ENCODE measurements at places on chromosomes 1 and 21.

DNA sequence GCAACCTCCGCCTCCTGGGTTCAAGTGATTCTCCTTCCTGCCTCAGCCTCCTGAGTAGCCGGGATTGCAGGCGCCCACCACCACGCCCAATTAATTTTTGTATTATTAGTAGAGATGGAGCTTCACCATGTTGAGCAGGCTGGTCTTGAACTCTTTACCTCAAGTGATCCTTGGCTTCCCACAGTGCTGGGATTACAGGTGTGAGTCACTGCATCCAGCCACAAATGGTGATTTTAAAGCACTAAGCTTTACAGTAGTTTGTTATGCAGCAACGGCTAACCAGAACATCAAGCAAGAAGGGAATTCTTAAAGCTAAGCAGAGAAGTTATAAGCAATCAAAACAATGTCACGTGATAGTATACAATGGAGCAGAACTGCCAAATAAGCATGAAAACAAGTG, 65.7 kb downstream of the NVL start:
- DNase-seq: no peak

GRCh38 chr1:60861961-60862567, 220.3 kb upstream of the NFIA start:
- DNase-seq: no peak

DNA sequence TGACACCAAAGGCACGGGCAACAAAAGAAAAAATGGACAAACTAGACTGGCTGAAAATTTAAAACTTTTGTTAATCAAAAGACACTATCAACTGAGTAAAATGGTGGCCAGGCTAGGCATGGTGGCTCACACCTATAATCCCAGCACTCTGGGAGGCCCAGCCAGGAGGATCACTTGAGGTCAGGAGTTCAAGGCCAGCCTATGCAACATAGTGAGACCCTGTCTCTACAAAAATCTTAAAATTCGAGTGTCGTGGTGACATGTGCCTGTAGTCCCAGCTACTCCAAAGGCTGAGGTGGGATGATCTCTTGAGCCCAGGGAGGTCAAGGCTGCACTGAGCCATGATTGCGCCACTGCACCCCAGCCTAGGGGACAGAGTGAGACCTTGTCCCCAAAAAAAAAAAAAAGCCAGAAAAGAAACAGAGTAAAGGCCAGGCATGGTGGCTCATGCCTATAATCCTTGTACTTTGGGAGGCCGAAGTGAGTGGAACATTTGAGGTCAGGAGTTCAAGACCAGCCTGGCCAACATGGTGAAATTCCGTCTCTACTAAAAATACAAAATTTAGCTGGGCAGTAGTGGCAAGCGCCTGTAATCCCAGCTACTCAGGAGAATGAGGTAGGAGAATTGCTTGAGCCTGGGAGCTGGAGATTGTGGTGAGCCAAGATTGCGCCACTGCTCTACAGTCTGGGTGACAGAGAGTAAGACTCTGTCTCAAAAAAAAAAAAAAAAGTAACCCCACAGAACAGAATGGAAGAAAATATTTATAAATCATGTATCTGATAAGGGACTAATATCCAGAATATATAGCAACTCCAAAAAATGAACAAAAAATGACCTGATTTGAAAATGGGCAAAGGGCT, 8.0 kb downstream of the TUT4 start:
- no peak for DNase-seq

GRCh38 chr1:181674617-181675016, 191.3 kb downstream of the CACNA1E start:
- DNase-seq: no peak

- DNase-seq: no peak
Observed at GRCh38 chr1:180922631-180923015, 9.9 kb downstream of the KIAA1614 start.

DNA sequence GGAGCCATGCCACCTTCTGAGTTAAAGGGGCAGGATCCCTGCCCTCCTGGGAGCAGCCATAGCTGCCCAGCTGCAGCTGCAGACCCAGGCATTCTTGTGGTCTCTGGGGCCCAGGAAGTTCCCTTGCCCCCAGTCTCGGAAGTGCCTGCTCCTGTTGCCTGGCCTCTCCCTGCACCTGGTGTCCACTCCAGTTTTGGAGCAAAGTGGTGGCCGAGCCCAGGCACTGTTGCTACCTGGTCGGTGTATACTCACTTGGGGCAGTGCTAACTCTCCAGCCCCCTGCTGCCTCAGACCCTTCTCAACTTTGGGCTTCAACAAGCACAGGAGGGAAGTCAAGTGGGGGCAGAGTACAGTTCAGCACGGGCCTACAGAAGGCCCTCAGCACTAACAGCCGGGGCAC, 352.9 kb upstream of the NCAM2 start:
- DNase-seq: no peak

GRCh38 chr21:29939924-29940275, at the start of gene GRIK1:
Gene GRIK1 (minus strand): TSS chr21:29939996.
- no peak for DNase-seq

DNA sequence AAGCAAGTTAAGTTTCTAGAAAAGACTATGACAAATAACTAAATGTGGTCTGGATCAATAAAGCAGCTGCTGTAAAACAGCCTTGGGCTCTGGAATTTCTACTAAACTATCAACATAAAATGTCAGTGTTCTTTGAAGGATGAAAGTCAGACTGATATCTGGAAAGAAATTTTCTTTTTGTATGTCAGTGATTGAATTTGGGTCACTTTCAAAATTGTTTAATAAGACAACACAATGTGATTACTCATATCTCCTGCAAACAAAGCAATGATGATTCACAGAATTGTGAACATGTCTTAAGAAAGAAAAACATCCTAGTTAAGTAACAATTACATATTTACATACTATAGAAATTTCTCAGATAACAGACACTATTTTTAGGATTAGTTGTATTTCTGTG, 826.4 kb downstream of the PLA2G4A start:
- no peak for DNase-seq

DNA sequence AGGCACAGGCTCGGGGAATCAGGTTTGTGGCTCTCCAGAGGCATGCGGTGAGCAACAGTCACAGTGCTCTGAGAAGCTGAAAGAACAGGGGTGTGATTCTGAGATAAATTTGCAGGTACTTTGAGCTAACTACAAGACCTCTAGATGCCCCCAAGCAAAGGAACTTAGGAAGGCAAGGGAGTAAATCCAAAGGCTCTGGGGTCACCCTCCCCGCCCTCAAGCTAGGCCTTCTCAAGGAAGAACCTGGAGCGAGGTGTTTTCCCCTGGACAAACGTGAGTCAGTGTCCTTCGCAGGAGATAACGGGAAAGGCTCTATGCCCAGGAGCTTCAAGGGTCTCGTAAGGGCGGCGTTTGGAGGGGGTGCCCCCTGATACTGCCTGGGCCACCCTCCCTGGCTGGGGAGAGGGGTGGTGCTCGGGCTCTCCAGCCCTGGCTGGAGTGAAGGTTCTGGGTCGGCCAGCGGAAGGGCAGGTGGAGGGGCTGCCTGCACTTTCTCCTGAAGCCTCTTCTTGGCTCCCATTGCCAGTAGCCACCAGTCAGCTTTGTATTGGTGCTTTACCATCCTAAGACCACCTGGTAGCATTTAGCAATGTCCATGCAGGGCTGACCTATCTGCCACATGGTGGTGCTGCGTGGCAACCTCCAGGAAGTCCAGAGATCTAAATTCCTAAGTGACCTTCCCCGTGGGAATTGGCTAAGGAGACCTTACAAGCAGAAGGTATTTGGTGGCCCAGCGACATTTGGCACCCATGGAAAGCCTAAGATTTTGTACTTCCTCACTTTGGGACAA, 44.0 kb downstream of the GPR161 start:
- DNase-seq: no peak

- no peak for DNase-seq
Observed at GRCh38 chr1:226355669-226356551, 46.9 kb upstream of the LIN9 start.

- DNase-seq: no peak
Observed at GRCh38 chr1:64194168-64195080, 9.0 kb upstream of the UBE2U start.

- DNase-seq: no peak
Observed at GRCh38 chr1:113153116-113153803, 80.3 kb downstream of the LRIG2 start.

GRCh38 chr1:199163267-199163666, 524.4 kb downstream of the PTPRC start:
- no peak for DNase-seq

- no peak for DNase-seq
Observed at GRCh38 chr1:178483251-178483957, 13.4 kb downstream of the CLEC20A start.

DNA sequence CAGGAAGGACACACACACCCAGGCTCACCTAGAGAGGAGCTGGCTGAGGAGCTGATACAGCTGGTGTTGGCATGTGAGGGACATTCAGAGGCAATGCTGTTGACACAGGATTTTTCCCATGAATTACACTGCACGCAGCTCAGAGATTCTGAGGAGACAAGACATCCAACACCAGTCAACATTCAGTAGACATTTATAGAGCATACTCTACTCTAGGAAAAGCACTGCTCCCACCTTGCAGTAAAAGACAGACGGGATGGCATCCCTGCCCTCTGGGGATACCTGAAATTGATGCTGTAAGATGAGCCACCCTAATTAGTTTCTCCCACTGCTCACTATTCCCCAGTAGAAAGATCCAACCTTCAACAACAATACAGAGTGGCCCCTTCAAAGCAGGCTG, 5.1 kb downstream of the LYPD8 start:
- no peak for DNase-seq

DNA sequence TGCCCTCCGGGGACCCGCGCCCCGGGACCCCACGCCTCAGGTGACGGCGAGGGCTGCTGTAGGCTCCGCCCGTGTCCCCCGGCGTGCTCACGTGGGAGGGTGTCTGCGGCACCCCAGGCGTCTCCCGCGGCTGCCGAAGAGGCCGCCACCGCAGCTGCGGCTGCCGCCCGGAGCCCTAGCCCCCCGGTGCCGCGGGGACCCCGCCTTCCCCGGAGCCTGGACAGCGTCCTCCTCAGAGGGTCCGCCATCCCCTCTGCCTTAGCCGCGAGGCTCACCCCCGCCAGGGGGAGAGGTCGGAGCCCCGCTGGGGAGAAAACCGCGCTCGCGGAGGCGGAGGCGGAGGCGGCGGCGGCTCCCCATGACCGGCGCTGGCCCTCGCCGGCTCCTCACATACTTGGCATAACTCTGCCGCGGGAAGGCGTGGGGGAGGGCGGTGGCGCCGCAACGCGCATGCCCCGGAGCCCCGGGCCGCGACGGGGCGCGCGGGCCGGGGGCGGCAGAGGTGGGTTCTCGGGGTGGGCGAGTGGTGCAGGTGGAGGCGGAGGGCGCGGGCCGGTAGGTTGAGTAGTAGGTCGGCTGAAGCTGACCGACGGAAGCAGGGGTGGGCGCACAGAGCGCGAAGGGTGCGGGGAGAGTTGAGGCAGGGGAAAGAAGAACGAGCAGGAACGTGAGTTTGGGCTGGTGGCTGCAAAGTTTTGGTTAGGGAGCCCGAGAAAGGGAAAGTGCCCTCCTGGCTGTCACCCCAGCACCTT, 700 bp upstream of the SYDE2 start:
- DNase-seq: peak; percentile 54

DNA sequence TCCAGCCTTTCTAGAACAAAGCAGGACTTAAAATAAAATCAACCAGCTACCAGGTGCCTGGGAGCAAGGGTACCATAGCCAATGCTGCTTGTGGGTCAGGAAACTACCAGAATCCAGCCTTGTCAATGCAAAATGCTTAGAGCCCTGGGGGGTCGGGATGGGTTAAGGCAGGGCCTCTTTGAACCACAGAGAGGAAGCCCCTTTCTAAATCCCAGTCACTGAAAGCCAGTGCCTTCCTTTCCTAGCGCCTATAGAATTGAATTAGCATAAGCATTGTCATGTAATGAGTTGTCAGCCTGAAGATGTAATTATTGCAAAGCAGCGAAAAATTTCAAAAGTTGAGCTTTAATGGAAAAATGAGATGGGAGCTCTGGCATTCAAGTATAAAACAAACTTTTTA, 176.6 kb upstream of the DAB1 start:
- DNase-seq: no peak

GRCh38 chr1:209583408-209583807, at the start of gene CAMK1G:
Gene CAMK1G (plus strand): TSS chr1:209583714. CDS start chr1:209594984, 11,270 bp downstream.
- no peak for DNase-seq

DNA sequence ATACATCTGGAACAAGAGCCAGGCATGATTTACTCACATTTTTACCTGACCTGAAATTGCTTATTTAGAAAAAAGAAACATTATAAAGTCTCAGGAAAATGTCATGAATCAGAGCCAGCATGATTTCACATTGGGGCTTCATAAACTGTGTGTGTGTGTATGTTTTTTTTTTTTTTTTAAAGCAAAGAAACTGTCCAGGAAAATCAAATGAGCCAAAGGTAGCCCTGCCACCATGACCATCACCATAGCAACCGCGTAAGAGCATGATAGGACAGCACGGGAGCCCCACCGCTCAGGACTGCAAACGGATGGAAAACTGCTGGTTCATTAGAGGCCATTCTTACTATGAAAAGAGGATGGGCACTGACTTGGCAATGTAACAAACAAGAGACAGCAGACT, 139.2 kb downstream of the NTMT2 start:
- DNase-seq: no peak

- no peak for DNase-seq
Observed at GRCh38 chr1:36571106-36571505, 88.4 kb upstream of the CSF3R start.

- no peak for DNase-seq
Observed at GRCh38 chr1:31717341-31717740, 13.5 kb upstream of the COL16A1 start.

DNA sequence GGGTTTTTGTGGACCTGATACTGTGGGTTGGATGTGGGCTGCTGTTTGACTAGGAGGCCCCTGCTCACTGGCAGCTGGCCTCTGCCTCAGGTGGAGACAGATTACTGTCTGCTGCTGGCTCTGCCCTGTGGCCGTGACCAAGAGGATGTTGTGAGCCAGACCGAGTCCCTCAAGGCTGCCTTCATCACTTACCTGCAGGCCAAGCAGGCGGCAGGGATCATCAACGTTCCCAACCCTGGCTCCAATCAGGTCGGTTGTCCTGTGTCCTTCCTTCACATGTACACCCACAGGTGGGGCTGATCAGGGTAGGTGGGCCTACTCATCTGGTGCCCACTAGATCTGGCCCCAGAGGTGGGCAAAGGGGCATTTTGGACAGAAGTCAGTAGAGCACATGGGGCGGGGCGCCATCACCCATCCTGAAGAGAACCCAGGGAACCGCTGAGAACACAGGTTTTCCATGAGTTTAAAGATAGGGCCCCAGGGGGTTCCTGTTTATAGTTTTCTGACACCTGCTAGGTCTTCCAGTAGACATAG, 37.2 kb downstream of the ZBTB17 start:
- DNase-seq: no peak

GRCh38 chr1:169090900-169091311, 15.6 kb upstream of the ATP1B1 start:
- DNase-seq: no peak

DNA sequence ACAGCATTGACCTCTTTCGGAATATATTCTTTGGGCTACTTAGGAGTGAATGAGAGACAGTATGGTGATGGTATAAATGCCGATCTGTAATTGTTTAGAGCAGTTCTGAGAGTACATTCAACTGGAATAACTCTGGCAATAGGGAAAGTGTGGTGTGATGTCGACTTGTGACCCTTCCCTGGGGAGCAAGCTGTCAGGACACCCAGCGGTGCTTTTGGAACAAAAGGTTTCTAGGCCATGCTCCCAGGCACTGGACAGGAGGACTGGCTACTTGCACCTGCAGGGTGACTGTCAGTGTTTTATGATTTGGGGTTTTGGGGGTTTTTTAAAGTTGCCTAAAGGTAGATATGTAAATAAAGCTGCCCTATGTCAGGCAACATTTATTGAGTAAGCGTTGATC, 50.9 kb downstream of the MACO1 start:
- no peak for DNase-seq
